T-helper 17 cell (primary cell): ENCODE measurements at places on chromosomes 7 and 10.

GRCh38 chr7:100693312-100694097 lies 545 bp downstream of the GIGYF1 start:
- DNase-seq, result no peak

DNA sequence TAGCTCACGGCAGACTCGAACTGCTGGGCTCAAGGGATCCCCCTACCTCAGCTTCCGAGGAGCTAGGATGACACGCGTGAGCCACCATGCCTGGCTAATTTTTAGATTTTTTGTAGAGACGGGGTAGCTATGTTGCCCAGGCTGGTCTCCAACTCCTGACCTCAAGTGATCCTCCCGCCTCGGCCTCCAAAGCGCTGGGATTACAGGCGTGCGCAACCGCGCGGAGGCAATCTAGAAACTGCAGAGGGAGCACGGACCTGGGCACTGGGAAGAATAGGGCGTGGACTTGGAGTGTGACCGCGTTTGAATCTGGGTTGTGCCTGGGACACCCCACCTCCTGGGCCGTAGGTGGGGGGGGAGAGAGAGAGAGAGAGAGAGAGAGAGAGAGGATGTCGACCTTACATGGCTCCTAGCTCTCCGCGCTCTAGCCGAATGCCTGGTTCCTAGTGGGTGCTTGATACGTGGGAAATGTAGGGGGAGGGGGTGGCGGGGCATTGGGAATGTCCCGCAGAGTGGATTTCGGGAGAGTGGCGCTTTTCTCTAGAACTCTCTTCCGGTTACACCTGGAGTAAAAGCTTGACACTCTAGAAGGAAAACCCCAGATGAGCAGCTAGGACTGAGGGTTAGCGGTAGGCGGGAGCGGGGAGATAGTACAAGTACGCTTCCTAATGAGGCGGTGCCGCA lies 1.2 kb upstream of the MAP3K8 start:
- DNase-seq, result no peak

DNA sequence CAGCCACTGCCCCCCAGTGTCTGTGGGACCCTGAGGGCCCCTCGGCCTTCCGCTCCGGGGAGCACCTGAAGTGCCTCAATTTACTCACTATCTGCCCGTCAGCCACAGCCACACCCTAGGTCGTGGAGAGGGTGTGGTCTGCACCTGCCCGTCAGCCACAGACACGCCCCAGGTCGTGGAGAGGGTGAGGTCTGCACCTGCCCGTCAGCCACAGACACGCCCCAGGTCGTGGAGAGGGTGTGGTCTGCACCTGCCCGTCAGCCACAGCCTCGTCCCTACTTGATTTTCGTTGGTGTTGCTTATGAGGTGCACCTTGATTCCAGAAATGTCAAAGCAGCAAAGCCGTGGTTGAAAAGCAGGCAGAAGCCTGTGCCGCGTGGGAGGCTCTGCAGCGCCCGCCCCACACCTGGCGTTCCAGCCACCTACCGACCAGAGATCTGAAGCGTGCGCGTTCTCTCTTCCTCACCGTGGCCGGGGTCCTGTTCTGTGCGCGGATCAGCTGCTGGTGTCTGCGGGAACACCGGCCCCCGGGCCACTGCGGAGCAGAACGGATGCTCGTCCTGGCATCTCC lies 101.6 kb downstream of the DYNC2I1 start:
- DNase-seq, result peak; percentile 28

GRCh38 chr7:122136639-122137245 lies 7.3 kb downstream of the AASS start:
- no peak for DNase-seq

DNA sequence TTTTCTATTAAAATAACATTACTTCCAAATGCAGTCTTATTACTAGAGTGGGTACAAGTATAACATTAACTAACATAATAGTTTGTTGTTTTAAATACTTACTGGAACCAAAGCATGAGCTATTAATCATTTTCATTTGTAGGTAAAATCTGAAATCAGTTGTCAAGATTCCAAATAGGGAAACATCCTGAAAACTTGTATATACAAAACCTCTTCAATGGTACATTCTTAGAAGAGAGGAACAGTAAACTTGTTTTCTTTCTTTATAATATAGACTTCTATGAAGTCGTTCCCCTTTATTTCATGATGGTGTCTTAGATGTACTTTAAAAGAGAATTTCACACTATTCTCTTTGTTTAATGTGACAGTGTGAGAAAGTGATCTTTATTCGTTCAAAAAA lies 85.9 kb downstream of the VTI1A start:
- no peak for DNase-seq

DNA sequence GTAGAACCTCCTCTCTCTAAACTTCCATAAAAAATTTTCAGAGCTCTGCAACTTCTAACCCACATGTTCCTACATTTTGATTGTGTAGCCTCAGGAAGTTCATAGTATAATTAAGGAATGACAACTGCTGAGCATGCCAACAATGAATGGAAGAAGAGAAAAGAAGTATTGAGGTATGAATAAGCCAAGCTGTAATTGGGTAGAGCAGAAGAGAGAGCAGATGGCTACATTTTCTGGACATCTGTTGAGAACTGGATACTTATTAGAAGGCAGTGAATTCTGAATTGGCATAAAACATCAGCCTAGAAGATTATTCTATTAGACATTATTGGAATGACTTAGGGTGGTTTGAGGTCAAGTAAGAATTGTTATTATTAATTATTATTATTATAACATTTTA lies 728.3 kb upstream of the PHF14 start:
- DNase-seq, result no peak
